ENCODE measurements at places on chromosomes 7 and 10. TPM values are rescaled to one million over a fixed set of nuclear protein-coding genes. Genes with fewer than 3 reads are reported as not detected.

NPY gene
- total RNA-seq = not detected

CRPPA gene
- 2.4 TPM for total RNA-seq

CPED1 gene
- 0.39 TPM for total RNA-seq

MPP7 gene
- 0.49 TPM for total RNA-seq

GDF10 gene
- total RNA-seq = 1.2 TPM

FAM204A gene
- 69.1 TPM for total RNA-seq

CHN2 gene
- total RNA-seq = 0.15 TPM

STEAP1 gene
- total RNA-seq = 5.5 TPM

FEZF1 gene
- not detected for total RNA-seq

SLC26A5 gene
- not detected for total RNA-seq

IL6 gene
- total RNA-seq = not detected
